MV-4-11 (cell line): ENCODE measurements at places on chromosomes 5 and 9.

GRCh38 chr9:93567271-93567959 is 9.0 kb upstream of the PHF2 start:
- no peak for DNase-seq

- peak; percentile 53 for DNase-seq
Observed at GRCh38 chr5:39714036-39714698, 289.4 kb upstream of the DAB2 start.

GRCh38 chr5:604391-604831 is 7.7 kb upstream of the CEP72 start:
- no peak for DNase-seq

DNA sequence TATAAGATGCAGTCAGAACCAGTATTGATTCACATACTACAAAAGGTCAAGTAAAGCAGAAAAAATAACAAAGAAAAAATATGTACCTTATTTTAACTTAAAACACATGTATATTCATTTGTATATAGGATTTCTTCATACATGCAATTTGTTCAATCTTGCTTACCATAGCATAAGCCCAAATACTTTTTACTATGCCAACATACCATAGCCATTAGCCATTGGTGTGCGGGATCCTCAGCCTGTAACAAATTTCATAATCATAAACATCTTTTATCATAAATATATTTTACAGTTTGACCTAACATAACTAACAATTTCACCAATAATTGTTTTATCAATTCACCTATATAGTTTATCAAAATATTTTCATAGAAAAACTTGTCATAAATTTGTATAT is 51.1 kb downstream of the MPDZ start:
- DNase-seq: no peak

- peak; percentile 98 for DNase-seq
Observed at GRCh38 chr9:91164724-91165520, 196.8 kb downstream of the AUH start.

DNA sequence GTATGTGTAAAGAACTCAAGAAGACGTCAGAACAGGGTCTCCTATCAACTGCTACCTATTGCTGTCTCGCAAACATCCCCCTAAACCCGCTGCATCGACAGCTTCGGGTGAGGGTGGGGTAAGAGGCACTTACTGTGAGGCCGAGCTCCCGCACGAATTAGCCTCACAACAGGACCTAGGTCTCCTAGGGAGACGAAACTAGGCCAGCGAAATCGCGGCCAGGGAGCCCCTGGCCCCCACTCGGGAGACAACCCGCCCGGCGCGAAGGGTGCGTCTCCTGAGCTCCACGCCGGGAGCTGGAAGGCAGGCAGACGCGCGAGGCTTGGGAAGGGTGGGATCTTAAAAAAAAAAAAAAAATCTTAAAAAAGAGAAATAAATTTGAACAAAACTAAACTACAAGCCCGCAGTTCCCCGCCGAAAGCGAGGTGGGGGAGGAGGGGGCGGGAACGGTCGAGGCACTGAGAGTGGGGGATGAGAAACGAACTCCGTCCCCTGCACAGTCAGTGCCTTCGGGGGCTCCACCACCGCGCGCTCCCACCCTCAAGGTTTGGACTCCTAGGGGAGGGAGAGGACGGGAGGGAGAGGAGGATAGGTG is 33.0 kb upstream of the NFIB start:
- no peak for DNase-seq

DNA sequence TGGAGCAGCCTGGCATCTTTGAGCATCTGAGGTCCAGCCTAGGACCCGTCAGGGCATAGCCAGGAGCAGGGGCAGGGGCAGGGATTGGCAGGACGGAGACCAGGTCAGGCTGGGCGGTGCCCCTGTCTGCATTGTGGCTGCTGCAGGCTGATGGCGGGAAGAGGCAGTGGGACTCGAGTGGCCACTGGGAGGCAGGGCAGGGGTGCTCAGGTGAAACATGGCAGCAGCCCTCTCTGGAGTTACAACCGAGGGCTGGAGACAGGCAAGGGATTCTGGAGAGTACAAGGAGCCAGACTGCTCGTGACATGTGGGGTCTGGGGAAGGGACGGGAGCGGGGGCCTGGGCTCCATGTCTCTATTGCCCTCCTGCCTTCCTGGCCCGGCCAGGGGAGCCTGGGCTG is 97.4 kb upstream of the RAPGEF1 start:
- no peak for DNase-seq

GRCh38 chr5:163135849-163136248 is 301.5 kb upstream of the CCNG1 start:
- no peak for DNase-seq

GRCh38 chr5:180960209-180960608 is 28.4 kb upstream of the BTNL3 start:
- DNase-seq: no peak
